ENCODE measurements at places on chromosomes 5 and 9. TPM values are rescaled to one million over a fixed set of nuclear protein-coding genes. Genes with fewer than 3 reads are reported as not detected.

Gene LIX1
- total RNA-seq: not detected

Gene CD74
- total RNA-seq: 251 TPM

Gene CXCL14
- total RNA-seq: not detected

- peaks cover 25% of the 10 kb centered on the region for H3K4me1 ChIP-seq
- H3K4me3 ChIP-seq: no peak overlapping the region
- peak; percentile 57 for DNase-seq
- no peak overlapping the region for H3K27ac ChIP-seq
- H3K27me3 ChIP-seq: peaks cover 68% of the 10 kb centered on the region
Measured at GRCh38 chr5:116576053-116576713, 1.6 kb upstream of the SEMA6A start.

DNA sequence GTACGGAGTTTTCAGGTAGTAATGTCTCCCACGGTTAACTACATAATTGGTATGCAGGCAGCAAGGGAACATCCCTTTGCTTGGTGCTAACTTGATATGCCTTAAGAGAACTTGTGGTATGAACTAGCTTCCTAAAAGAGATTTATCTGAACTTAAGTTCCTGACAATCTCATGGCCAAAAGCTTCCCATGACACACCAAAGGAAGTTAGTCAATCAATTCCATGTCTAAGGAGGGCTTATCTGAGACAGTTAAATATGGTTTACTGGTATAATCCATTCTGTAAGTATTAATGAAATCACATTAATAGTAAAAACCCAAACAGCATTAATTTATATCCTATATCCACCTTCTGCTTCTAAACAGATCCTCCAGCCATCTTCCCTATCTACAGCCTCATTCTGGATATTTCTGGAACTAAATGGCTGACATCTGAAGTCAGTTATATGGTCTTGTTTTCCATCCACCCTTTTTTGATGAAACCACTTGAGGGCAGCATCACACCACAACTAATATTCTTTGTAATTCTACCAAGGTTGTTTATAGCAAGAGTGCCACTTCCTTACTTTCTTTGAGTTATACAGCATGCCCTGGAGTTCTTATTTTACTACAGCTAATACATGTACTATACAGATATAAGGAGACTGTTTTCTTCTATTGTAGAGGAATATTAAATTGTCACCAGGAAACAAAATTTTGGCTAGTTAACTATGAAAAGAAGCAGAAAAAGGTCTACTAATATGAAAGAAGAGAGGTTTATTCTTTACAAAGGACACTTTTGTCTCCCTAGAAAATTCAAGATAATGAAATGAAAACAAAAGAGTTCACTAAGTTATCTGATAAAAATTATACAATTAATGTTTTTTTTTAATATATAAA is 34.7 kb downstream of the SHOC1 start:
- H3K36me3 ChIP-seq: no peaks in the 10 kb centered on the region
- H3K4me1 ChIP-seq: peaks cover 2% of the 10 kb centered on the region
- no peaks in the 10 kb centered on the region for H3K27me3 ChIP-seq
- no peak overlapping the region for H3K27ac ChIP-seq
- H3K4me3 ChIP-seq: no peak overlapping the region
- peak; percentile 22 for DNase-seq

- H3K4me3 ChIP-seq: no peak overlapping the region
- H3K27ac ChIP-seq: no peak overlapping the region
- no peak for DNase-seq
- no peaks in the 10 kb centered on the region for H3K36me3 ChIP-seq
Measured at GRCh38 chr9:12908895-12909294, 134.1 kb downstream of the LURAP1L start.

DNA sequence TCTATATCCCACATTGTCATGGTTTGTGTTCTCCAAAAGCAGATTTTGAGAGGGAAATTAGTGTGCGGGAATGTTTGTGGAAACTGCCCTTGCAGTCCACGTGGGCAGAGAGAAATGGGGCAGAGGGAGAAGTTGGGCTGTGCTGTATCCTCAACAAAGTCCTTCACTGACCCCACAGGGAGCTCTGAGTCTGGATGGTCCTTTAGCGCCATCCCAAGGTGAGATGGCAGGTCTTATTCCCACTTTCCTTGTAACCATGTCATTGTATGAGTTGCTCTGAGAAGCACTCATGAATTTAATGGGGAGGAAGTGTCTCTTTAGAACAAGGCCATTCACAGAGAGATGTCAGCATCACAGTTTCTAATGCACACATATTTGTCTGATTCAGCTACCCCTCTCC is 127.1 kb downstream of the ANKRD18B start:
- no peaks in the 10 kb centered on the region for H3K36me3 ChIP-seq
- no peak overlapping the region for H3K27ac ChIP-seq
- peaks cover 32% of the 10 kb centered on the region for H3K27me3 ChIP-seq
- no peak overlapping the region for H3K4me3 ChIP-seq

- no peaks in the 10 kb centered on the region for H3K4me1 ChIP-seq
- DNase-seq: no peak
- no peaks in the 10 kb centered on the region for H3K36me3 ChIP-seq
- no peak overlapping the region for H3K27ac ChIP-seq
- H3K4me3 ChIP-seq: no peak overlapping the region
Measured at GRCh38 chr5:95087816-95088317, 197.0 kb downstream of the MCTP1 start.

DNA sequence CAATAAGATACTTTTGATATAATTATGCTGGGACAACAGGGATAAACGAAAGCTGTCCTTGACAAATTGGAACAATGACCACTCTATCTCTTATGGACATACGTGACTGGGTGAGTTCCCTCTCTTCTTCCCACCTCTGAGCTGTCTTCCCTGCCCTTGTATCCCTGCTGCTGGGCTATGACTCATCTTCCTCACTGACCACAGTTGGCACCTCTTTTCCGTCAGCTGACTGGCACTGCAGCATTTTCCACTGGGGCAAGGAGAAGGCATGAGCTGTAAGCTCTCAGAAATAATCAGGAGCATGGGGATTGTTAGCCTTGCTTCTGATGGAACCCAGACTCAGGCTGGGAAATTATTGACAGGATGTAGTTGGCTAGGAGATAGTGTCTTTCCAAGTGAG is 48.7 kb downstream of the PCSK1 start:
- no peaks in the 10 kb centered on the region for H3K36me3 ChIP-seq
- no peak overlapping the region for H3K4me3 ChIP-seq
- no peak for DNase-seq
- H3K4me1 ChIP-seq: peaks cover 2% of the 10 kb centered on the region
- H3K27me3 ChIP-seq: peaks cover 8% of the 10 kb centered on the region

DNA sequence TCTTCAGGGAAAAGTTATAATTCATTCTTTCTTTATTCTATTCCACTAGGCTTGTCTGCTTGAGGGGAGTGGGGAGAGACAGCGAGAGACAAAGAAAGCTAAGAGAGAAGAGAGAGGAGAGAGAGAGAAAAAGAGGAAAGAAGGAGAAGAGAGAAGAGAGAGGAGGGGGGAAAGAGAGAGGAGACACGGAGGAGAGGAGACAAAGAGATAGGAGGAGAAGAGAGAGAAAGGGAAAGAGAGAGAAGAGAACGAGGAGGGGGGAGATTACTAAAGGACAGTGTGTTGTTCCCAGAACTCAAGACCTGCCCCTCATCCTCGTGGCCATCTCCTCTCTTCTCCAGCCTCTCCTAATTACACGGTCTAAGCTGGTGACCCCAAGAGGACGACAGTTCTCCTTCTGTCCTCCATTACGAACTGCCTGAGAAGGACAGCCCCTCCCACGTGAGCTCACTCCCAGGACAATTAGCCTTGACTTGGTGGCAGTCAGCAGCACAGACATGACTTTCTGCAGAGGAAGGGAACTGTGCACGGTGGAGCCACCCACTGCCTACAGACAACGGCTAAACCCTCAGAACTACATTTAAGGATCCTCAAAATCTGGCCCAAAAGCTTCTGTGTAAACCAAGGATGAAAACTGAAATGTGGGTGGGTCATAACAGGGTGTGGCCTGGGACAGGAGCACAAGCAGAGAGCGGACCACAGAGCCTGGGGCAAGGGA is 99.1 kb downstream of the COL23A1 start:
- no peaks in the 10 kb centered on the region for H3K4me1 ChIP-seq
- no peak for DNase-seq
- no peaks in the 10 kb centered on the region for H3K36me3 ChIP-seq
- H3K27me3 ChIP-seq: peaks cover 4% of the 10 kb centered on the region
- no peak overlapping the region for H3K4me3 ChIP-seq

DNA sequence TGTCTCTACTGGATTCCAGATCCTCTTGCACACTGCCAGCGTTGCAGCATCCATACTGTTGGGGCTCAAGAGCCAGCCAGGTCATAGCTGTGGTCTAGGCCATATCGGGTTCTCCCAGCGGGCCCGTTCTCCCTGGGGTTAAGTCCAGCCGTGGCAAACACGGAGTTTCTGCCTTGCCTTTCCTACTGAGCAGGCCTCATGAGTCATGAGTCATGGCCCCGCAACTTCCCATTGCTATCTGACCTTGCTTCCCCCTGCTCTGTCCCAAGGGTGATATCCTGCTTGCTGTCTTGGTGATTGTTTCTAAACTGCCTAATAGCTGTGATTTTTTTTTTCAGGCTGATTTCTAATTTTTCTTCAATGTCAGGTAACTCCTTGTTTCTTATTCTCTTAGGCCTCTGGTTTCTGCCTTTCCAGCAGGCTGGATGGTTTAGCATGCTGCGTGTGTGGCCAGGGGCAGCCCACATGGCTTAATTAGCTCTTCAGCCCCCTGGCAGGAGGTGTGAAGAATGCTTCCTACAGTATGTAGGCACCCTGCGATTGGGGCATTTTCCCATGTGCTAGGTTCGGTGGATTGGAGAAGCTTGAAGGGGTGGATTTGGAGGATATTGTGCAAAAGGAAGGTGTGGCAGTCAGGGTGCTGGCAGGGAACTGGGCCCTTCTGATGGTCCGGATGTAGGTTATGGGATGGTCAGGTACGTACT is 18.7 kb downstream of the DAPK1 start:
- no peak overlapping the region for H3K27ac ChIP-seq
- H3K27me3 ChIP-seq: peaks cover 27% of the 10 kb centered on the region
- DNase-seq: no peak
- H3K4me1 ChIP-seq: no peaks in the 10 kb centered on the region
- H3K4me3 ChIP-seq: no peak overlapping the region

DNA sequence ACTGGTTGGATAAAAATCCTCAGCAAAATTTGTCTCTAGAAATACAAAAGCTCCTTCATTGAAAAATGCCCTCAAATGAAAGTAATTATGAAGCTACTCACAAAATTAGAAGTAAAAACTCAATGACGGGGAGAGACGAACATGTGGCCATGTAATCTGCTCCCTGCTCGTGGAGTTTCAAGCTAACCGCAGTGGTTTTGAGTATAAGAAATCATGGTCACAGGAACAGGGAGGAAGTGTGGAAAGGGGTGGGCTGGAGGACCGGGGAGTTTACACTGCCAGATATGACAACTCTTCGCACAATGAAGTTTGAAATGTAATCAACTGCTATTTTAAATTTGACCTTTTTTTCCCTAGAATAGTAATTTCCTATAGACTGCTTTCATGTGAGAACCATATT is 765.4 kb upstream of the DMAC1 start:
- DNase-seq: no peak
- H3K27ac ChIP-seq: no peak overlapping the region
- no peak overlapping the region for H3K4me3 ChIP-seq
- H3K36me3 ChIP-seq: no peaks in the 10 kb centered on the region
- H3K4me1 ChIP-seq: no peaks in the 10 kb centered on the region
- H3K27me3 ChIP-seq: peaks cover 4% of the 10 kb centered on the region

GRCh38 chr5:35470866-35471265 is 146.8 kb upstream of the SPEF2 start:
- H3K27ac ChIP-seq: no peak overlapping the region
- no peaks in the 10 kb centered on the region for H3K36me3 ChIP-seq
- DNase-seq: no peak
- peaks cover 2% of the 10 kb centered on the region for H3K27me3 ChIP-seq
- H3K4me1 ChIP-seq: no peaks in the 10 kb centered on the region

DNA sequence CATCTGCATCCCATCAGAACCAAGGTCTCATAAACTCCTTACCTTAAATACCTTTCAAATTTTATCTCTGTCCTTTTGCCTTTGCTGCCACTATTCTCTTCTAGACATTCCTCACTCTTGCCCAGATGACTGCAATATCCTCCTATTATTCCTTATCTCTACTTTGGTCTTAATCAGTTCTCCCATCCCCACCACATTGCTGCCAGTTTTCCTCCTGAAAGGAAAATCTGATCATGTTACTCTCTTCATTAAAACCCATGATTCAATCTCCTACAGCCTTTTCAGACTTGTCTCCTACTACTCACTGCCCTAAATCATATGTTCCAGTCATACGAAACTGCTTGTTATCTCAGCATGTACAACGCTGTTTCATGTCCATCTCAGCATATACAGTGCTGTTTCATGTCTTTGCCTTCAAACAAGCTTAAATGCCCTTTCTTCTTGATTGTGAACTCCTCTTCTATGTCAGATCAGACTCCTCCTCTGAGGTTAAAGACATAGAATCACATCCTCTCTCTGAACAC is 152.6 kb upstream of the FST start:
- H3K4me3 ChIP-seq: no peak overlapping the region
- H3K27me3 ChIP-seq: no peaks in the 10 kb centered on the region
- H3K4me1 ChIP-seq: no peaks in the 10 kb centered on the region

DNA sequence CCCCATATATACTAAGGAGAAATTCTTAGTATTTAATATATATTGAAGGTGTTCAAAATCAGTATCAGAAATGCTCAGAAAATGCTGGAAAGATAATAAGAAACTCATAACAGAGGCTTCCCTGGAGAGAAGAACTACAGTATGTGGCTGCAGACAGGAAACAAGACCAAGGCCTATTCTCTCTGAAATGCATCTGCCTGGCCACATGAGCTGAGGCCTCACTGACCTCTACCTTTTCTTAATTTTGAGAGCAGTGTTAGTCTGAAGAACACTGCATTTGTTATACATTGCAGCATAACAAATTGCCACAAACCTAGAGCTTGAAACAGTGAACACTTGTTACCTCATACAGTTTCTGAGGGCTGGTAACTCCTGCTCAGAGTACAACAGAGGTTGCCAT is 133.4 kb upstream of the SPEF2 start:
- no peak overlapping the region for H3K4me3 ChIP-seq
- no peaks in the 10 kb centered on the region for H3K36me3 ChIP-seq
- no peak overlapping the region for H3K27ac ChIP-seq
- no peak for DNase-seq

- H3K36me3 ChIP-seq: peaks cover 4% of the 10 kb centered on the region
- H3K4me1 ChIP-seq: no peaks in the 10 kb centered on the region
- no peak overlapping the region for H3K4me3 ChIP-seq
- no peak overlapping the region for H3K27ac ChIP-seq
Measured at GRCh38 chr9:131892162-131892707, 152.4 kb upstream of the RAPGEF1 start.

Measured in activated CD4-positive, alpha-beta memory T cell treated with anti-CD3 and anti-CD28 coated beads for 36 hours (primary cell).